ENCODE measurements at places on chromosomes 4 and X.

DNA sequence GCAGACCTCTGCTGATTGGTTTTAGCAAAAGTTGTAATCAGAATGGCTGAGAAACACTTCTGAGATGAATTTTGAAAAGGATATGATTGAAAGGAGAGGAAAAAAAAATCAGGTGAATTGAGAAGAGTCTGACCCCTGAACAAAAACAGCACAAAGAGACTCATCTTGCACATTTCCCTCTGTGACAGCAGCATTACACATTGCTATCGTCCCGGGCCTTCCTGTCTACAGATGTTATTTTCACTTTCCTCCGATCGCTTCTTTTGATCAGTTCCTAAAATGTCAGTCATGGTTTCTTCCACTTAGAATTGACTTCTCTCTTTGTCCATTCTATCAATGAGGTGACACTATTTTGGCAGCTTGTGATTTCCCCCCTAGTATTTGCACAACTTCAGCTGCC, 262.6 kb downstream of the GPC3 start:
- no peak for DNase-seq

DNA sequence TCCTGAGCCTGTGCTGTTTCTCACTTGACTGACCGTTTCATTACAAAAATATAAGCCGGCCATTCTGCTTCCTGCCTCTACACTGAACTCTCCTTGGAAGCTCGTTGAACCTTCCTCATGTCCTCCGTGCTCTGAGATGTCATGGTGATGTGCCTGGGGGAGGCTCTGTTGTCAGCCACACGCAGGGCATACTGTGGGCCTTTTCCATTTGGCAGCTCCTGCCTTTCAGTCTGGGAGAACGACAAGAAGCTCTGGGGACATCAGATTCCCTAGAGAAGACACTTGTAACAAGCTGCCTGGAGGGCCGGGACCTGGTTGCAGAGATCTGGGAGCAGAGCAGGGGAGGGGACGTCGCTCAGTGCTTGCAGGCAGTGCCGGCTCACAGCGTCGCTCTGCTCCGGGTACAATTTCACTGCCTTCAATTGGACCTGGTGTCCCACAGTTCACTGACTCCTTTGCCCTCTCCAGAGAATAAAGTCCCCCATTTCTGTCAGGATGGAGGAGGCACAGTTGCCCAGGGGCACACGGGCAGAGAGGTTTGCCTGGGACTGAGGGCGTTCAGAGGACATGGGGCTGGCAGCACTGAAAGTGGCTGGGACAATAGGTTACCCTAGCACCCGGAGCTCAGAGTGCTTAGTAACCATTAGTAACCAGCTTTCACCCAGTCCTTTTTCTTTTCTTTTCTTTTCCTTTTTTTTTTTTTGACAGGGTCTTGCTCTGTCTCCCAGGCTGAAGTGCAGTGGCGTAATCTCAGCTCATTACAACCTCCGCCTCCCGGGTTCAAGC, 19.1 kb upstream of the MECP2 start:
- no peak for DNase-seq

DNA sequence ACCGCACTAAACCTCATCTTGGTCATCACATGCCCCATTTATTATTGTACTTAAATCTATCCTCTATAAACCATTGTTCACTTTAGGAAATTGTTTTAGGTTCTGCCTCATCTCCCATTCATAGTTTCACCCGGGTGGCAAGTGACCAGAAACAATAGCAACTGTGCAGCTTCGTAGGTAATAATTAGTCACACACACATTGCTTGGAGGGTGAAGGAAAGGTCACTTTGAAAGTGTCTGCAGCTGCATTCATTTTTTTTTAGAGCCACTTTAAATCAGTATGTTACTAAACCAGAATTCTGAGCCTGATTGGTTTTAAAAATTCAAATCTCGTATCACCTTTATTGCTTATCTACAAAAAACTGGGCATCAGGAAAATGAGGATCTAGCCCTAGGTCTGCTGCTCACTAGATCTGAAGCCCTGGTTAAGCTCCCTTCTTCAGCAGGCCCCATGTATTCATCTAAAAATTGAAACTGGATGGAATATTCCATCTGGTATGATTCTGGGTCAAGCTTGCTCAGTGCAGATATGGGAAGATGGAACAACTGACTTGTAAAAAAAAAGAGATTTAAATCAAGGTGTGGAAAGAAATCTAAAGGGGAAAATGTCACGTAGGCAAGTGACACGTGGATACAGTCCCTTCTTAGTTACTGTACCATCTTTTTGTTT, 62.4 kb downstream of the LIMCH1 start:
- no peak for DNase-seq

- no peak for DNase-seq
Measured at GRCh38 chrX:47585273-47585672, 3.0 kb downstream of the TIMP1 start.

DNA sequence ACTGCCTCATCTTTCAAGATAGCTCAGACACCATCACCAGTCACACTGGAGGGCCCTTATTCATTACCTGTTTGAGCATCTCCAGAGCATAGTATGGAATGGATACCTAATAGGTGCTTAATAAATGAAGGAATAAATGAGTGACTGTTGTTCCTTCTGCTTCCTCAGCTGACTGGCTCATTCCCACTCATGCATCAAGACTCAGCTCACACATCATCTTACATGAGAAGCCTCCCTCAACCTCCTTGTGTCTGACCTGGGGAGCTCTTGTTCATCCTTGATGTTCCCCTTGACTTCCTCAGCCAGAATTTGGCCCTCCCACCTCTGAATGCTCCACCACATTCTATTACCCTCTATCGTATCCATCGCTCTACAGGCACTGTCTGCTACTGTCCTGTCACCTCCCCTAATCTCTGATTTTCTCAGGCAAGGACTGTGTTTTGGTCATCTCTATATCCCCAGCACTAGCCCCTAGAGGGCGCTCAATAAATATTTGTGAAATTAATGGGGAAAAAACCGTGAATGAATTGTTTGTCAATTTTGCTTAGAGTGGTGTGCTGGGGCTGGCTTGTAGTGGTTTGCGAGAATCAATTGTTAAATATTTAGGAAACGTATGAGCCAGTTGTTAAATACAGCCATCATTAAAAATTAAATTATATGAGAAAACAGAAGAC, 88.3 kb downstream of the NHSL2 start:
- no peak for DNase-seq

DNA sequence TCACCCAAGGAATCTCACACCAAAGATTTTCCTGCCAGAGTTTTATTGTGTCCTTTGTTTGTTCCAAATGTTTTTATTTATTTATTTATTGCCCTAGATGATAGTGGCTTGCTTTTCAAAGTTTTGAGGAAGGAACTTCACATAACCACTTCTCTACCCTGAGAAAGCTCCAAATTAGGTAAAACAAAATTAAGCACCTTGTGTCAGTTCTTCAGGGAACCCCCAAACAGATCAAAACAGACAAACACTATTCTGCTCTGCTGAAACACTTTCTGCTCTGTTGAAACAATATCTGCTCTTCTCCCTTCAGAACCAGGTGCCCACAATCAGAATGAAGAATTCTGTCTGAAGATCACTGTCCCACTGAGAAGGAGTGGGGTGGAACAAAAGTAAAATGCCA, 16.5 kb upstream of the CYBB start:
- DNase-seq: no peak

GRCh38 chr4:89307446-89308160, at the start of gene GPRIN3:
GPRIN3 (minus strand) TSS chr4:89307800; CDS start chr4:89250110, 57,690 bp downstream.
- no peak for DNase-seq

DNA sequence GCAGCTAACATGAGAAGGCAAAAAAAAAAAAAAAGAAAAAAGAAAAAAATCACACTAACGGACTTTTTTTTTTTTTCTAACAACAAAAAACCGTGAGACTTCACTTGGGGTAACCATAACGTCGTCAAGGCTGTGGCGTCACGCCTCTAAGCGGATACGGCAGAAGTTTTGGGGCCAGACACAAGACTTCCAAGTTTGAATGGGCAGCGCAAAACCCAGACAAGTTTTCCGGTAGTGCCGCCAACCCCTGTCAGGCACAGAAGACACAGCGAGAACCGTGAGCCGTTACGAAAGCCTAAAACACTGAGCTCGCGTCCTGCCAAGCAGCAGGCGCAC, 556 bp upstream of the SMARCA5 start:
- DNase-seq: peak; percentile 67

DNA sequence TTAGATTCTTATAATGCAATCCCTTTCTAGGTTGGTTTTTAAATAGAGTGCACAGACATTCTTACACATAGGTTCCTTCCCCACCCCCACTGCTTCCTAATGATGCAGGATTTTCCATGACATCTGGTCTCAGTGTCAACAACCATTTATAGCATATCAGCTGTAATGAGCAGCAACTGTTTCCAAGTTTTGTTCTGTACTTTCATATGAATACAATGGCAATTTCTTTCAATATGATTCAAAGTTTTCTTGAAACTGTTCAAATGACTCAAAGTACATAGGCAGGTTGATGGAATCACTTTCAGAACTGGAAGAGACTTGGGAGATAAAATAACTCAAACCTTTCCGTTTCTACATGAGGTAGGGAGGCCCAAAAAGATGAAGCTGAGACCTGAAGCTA, 220.7 kb downstream of the CAMK2D start:
- no peak for DNase-seq

- no peak for DNase-seq
Measured at GRCh38 chr4:167196344-167197012, 37.8 kb downstream of the SPOCK3 start.

DNA sequence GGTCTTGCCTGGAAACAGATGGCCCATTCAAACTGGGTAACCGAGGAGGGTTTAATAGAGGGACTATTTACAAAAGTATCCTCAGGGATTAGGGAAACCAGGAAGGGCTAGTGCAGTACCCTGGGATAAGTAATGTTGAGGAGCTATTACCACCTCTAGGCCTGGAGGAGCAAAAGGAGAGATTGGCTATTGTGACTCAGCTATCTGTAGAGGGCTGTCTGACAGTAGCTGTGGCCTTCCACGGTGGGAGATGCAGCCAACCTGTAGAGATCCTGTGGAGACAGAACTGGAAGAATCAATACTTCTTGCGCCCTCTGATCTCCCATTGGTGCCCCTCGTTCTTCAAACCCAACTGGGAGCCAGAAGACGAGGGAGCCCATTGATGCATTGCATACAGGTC, 34.1 kb upstream of the RPS6KA3 start:
- DNase-seq: no peak

DNA sequence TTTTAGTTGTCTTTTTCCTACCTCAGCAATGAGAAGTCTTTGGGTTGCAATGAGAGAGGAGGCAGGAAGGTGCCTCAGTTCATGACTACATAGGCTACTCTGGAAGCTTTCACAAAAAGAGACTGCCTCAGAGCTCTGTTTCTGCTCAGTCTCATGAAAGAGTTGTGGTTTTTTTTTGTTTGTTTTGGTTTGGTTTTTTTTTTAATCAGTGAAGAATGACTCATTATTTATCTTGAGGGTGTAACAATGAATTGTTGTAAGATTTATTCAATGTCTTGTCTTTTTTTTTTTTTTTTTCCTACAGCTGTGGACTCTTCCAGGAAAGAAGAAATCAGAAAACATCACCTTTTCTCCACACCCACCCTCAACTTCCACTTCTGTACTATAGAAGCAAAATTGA, 67.5 kb upstream of the CXCL13 start:
- DNase-seq: no peak

- no peak for DNase-seq
Measured at GRCh38 chr4:125728568-125728967, 413.8 kb downstream of the FAT4 start.

- no peak for DNase-seq
Measured at GRCh38 chrX:13009273-13009672, 34.4 kb downstream of the TMSB4X start.

- DNase-seq: peak; percentile 60
Measured at GRCh38 chr4:138199568-138200235, 42.4 kb downstream of the SLC7A11 start.

DNA sequence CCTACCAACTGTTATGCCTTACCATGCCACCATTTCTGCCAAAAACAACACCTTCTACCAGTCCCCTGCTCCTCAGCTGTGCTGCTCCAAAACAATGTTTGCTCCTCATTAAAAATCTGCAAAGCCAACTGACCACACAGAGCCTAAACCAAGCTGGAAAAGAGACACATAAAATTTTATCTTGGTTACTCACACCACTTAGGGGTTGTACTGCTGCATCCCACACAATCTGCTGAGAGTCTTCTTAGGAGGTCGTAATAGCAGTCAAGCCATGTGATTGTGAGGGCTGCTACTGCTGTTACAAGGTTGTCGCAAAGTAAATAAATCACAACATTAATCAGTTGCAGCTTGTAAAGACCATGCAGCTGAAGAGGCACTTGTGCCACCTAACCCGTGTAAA, 607.4 kb upstream of the FAM241A start:
- no peak for DNase-seq

DNA sequence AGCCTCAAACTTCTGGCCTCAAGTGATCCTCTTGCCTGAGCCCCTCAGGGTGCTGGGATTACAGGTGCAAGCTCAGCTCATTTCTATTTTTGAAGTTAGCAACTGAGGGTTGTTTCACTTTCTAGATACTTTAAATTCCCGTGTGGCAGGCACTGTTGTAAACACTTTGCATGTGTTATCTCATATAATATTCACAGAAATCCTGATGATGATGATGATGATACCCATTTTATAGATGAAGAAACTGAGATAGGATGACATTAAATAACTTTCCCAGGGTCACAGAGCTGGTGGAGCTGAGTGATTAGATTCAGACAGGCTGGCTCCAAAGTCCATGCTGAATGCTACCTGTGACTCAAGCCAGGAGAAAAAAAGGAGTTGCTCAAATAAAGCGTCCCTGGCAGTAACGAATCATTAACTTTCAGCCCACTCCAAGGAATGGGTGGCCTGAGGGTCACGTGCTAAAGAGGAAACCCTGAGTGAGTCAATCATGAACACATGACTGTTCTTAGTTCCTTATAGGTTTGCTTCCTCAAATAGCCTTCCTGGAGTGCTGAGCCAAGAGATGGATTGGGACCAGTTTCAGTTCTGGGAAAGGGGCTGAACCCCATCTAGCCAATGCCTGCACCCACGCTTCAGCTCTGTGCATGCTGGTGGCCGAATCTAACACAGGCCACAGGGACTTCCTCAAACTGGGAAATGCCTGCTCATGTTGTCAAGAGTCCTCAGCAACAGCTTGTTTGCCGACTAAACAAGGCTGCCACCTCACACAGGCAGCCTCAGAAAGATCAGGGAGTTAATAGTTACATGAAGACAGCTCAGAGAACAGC, 52.8 kb downstream of the RBM47 start:
- no peak for DNase-seq

GRCh38 chr4:122632396-122633143, 11.7 kb upstream of the IL21 start:
- peak; percentile 53 for DNase-seq

Measured in NCI-H1048 (cell line).